PC-9 (cell line): ENCODE measurements at places on chromosomes 1 and 21. TPM values are rescaled to one million over a fixed set of nuclear protein-coding genes. Genes with fewer than 3 reads are reported as not detected.

DNA sequence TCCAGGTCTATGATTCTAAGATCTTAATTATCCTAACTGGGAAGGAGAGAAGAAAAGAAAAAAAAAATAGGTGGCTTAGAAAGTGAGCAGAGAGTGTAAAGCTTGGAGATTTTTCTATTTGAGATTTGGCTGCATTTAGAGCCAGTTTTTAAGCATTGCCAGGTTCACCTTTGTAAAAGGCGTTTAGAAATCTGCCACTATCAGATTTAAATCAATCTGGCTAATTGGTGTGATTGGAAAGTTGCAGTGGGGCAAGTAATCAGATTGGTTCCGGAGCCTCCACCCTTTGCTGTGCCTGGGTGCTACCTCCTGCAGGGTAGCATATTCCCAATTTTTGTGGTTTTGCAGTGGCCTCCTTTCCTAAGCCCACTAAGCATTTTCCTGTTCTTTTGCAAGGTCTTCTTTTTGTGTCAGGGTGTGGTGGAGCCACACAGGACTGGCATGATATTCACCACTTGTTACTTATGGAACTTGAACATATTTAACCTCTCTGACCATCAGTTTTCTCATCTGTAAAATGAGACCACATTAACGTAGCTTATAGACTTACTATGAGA, 48.5 kb upstream of the PPP2R5A start:
- no peak for DNase-seq

- DNase-seq: no peak
Observed at GRCh38 chr1:41882486-41882885, 36.2 kb downstream of the HIVEP3 start.

DNA sequence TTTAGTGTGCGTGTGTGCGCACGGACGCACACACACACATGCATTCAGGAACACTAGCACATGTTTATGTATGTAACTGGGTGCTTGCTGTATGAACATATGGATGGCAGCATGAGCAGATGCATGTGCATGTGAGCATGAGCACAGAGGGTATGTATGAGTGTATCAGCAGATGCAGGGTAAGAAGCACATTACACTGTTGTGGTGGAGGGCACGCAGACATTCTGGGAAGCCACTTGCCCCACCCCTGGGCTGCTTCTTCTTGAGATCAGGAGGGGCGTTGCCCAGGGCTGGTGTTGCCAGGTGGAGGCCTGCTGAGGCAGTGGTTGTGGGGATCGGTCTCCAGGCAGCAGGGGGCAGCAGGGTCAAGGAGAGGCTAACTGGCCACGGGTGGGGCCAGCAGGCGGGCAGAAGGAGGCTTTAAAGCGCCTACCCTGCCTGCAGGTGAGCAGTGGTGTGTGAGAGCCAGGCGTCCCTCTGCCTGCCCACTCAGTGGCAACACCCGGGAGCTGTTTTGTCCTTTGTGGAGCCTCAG, 3.9 kb upstream of the P3R3URF start:
- peak; percentile 90 for DNase-seq

Gene PLCH2
- 0.98 and 1.5 TPM in 2 replicates for total RNA-seq

- no peak for DNase-seq
Observed at GRCh38 chr1:52604063-52604770, 2.0 kb downstream of the GPX7 start.
